ENCODE measurements at places on chromosomes 12 and 14. TPM values are rescaled to one million over a fixed set of nuclear protein-coding genes. Genes with fewer than 3 reads are reported as not detected.
A peak's percentile ranks its signal among the peaks of the same experiment; 100 is the strongest.

DNA sequence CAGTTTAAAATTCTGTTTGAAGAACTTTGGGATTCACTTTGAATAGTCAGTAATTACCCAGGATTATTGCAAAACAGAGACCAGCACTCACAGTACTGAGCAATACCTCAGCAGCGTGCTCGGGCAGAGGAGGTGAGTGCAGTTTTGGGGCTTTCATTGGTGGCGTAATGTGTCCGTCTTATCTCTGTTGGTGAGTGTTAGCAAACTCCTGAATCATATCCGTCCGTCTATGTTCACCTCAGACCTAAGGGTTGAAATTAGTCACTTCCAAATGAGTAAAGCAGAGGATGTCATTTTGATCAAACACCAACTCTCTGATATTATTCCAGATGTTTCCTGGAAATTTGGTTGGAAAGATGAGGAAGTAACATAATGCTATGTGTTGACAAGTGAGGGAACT lies 82.8 kb downstream of the BORCS5 start:
- H3K27ac ChIP-seq = no peak overlapping the region
- no peak for DNase-seq
- H3K4me3 ChIP-seq = no peak overlapping the region
- H3K36me3 ChIP-seq = no peaks in the 10 kb centered on the region

DNA sequence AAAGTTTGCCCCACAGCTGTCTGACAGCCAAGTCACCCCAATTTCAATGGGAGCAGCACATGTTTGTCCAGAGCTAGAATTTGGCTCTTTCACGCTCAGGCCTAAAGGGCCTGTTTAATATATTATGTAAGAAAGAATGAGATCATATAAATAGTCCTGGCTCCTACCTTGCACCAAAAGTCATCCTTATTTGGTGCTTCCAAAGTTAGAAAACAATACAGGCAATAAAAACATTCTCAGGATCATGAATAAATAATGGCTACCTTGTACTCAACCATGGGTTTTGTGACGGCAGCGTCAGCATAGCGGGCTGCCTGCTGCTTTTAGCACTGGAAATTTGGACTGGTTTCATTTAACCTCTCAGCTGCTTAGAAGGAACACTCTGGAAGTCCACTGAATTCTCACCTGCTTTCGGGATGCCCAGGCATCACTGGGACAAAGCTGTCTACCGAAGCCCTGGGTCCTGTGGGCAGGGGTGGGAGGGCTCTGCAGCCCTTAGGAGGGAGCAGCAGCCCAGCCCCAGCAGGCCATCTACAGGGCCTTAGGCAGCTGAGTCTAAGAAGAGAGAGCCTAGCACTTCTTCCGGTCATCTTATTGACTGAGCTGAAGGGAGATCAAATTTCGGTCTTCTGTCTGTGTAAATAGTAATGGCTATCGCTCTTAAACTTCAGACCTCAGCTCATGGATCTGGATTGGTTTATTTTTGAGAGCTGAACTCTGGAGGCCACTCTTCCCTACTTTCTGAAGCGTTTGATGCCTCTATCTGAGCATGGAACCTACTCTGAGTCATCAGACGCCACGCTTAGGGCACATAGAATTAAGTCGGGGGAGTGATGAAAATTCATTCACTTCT lies 106.5 kb downstream of the SAMD4A start:
- no peaks in the 10 kb centered on the region for H3K36me3 ChIP-seq
- H3K4me1 ChIP-seq = peaks cover 51% of the 10 kb centered on the region
- H3K27ac ChIP-seq = peak overlapping the region; percentile 72
- peak; percentile 51 for DNase-seq

DNA sequence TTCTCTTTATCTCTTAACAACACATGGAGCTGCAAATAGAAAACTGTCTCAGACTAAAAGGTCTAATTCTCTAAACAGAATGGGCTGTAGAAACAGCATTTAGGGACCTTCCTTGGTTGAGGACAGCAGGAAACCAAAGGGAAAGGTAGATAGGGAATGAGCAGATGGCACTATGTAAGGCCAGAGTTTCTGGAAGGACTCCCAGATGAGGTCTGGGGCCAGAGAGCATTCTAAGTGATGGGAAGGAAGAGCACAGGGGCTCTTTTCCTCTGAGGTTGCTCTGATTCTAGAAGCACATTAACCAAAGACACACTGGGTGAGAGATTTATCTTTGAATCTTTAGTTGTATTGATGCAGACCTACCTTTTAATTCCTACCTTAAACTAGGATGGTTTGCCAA lies 79.4 kb downstream of the TPH2 start:
- H3K36me3 ChIP-seq = no peaks in the 10 kb centered on the region
- no peaks in the 10 kb centered on the region for H3K27me3 ChIP-seq
- H3K27ac ChIP-seq = no peak overlapping the region
- H3K4me3 ChIP-seq = no peak overlapping the region
- H3K4me1 ChIP-seq = peaks cover 7% of the 10 kb centered on the region

DNA sequence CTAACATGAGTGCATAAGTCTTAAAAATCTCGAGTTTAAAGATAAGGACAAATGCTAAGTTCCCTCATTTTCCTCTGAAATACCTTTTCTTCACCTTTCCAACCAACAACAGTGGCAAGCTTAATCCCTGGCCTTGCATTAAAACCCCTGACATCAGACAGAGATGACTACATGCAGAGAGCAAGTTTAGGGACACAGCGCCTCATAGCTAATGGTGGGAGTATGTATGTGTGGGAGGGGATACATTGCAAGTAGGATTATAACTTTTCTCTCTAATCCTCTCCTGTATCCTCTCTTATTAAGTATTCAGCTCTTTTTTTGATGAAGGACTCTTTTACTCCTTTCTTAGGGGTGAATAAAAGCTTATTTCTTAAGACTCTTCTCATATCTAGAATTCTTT lies 547.1 kb downstream of the CCER1 start:
- H3K27ac ChIP-seq = no peak overlapping the region
- no peaks in the 10 kb centered on the region for H3K4me1 ChIP-seq
- H3K36me3 ChIP-seq = no peaks in the 10 kb centered on the region
- no peak overlapping the region for H3K4me3 ChIP-seq
- no peaks in the 10 kb centered on the region for H3K27me3 ChIP-seq

DNA sequence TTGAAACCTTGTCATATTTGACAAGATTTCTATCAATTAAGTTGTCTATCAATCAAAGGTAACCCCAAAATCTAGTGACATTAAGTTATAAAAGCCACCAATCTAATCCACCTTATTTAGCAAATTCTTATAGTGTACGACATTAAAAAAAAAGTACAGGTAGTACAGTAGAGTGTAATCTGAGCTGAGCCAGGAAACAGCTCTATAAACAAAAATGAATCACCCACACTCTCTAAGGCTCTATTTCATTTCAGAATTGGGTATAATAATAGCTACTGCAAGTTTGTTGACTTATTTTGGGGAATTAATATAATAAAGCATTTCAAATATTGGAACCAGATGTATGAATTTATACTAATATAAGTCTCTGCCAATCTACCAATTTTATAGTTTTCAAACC lies 342.4 kb upstream of the FLRT2 start:
- no peaks in the 10 kb centered on the region for H3K4me1 ChIP-seq
- H3K36me3 ChIP-seq = no peaks in the 10 kb centered on the region
- H3K27ac ChIP-seq = no peak overlapping the region
- DNase-seq = no peak
- no peaks in the 10 kb centered on the region for H3K27me3 ChIP-seq

DNA sequence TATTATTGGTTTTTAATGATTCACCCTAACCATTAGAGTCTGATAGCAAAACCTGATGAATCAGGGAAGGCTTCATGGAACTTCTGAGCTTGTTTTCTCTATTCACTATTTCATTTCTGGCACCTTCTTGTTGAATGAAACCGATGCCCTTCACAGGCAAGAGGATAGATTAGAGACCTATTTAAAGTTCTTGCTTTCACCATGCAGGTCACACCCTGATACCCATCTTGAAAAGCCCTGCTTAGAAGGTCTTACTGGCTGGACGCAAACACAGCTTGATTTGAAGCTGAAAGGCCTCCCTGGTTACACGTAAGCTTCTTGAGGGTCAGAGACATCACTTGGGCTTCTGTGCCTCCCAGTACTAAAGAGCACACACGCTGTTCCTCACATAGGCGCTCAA lies 29.2 kb downstream of the TMEM229B start:
- DNase-seq = no peak
- no peak overlapping the region for H3K27ac ChIP-seq
- no peak overlapping the region for H3K4me3 ChIP-seq
- H3K4me1 ChIP-seq = peaks cover 5% of the 10 kb centered on the region
- no peaks in the 10 kb centered on the region for H3K27me3 ChIP-seq

DNA sequence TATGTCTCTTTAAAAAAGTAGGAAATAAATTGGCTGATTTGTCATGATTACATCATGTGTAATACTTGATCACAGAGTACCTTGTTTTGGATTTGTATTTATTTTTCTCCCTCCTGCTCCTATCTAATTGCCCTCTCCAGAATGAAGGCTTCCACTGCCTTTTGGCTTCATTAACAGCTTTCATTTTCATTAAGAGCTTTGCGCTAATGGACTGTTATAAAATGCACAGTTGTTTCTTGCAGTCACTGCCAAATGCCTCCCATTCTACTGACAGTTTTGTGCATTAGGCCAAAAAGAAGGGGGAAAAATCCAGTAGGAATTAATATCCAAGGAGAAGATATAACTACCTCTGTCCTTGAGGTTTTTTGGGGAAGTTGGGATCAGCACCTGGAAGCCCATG lies 159.2 kb downstream of the NRXN3 start:
- no peaks in the 10 kb centered on the region for H3K27me3 ChIP-seq
- no peak overlapping the region for H3K27ac ChIP-seq
- DNase-seq = no peak
- H3K4me3 ChIP-seq = no peak overlapping the region

DNA sequence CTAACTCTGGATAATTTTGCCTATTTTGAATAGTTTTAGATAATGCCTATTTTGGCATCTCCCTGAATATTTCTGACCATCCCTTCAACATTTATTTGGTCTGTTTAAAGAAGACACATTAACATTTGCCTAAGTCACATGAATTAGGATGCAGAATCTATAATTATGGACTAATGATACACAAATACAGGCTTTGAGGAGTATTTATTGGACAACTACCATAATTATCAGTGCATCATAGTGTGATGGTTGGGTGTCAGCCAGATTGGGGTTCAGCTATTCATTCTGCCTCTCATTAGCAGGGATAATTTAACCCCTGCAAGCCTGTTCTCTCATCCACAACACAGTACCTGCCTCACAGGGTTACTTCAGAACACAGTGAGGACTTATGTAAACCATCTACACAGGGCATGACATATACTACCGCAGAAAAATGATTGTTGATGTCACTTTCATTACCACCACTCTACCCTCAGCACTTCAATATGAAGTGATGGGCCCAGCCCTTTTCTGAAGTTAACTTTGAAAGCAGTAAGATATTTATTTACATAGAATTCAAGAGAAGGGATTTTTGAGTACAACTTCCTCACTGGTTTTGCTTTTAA lies 14.4 kb downstream of the PRKCH start:
- no peak overlapping the region for H3K27ac ChIP-seq
- no peak for DNase-seq
- no peaks in the 10 kb centered on the region for H3K36me3 ChIP-seq
- H3K27me3 ChIP-seq = no peaks in the 10 kb centered on the region
- no peaks in the 10 kb centered on the region for H3K4me1 ChIP-seq
- no peak overlapping the region for H3K4me3 ChIP-seq

- H3K4me3 ChIP-seq = no peak overlapping the region
- H3K36me3 ChIP-seq = no peaks in the 10 kb centered on the region
- no peak overlapping the region for H3K27ac ChIP-seq
- peak; percentile 92 for DNase-seq
- H3K27me3 ChIP-seq = no peaks in the 10 kb centered on the region
Observed at GRCh38 chr12:93098077-93098476, 169.0 kb upstream of the EEA1 start.

DNA sequence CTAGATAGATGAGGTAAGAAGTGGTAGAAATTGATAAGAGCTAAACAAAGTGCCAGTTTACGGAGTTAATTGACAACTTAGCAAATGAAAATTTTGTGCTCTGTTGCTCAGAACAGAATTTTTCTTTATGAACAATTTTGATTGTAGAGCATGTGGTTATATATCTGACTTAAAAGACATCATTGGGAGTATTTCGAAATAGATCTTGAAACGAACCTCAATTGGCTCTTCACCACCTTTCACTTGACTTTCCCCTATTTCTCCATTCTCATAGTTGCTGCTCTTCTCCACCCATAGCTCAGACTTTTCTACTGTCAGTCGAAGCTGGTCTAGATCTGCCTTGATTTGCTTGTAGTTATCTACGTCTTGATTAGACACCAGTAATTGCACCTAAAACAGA lies 212.1 kb downstream of the ITPR2 start:
- peaks cover 18% of the 10 kb centered on the region for H3K36me3 ChIP-seq
- no peak overlapping the region for H3K27ac ChIP-seq
- no peak overlapping the region for H3K4me3 ChIP-seq
- H3K4me1 ChIP-seq = no peaks in the 10 kb centered on the region

DNA sequence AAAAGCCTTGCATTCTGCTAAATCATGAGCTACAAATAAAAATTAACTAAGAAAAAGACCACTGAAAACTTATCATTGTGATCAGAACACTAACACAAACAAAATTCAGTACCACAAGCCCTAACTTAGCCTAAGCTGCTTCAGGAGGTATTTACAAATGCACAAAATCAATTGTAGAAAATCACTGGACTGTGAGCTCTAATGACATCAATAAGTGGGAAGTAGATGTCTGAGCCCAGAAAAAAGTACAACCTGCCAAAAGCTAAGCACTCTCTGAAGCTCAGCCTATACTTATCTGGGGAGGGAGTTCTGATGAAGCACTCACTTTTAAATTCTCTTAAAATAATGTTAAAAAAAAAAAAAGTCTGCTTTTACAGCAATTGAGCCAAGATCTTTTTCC lies 92.9 kb downstream of the SLCO1B1 start:
- no peaks in the 10 kb centered on the region for H3K4me1 ChIP-seq
- H3K4me3 ChIP-seq = no peak overlapping the region
- no peaks in the 10 kb centered on the region for H3K27me3 ChIP-seq
- no peak for DNase-seq
- H3K27ac ChIP-seq = no peak overlapping the region

- no peak overlapping the region for H3K4me3 ChIP-seq
- no peaks in the 10 kb centered on the region for H3K36me3 ChIP-seq
- no peak for DNase-seq
- H3K27ac ChIP-seq = no peak overlapping the region
- no peaks in the 10 kb centered on the region for H3K27me3 ChIP-seq
Observed at GRCh38 chr14:24913021-24913420, 136.9 kb downstream of the STXBP6 start.

IL22 gene
- total RNA-seq = not detected

HAL gene
- total RNA-seq = not detected

RHOF gene
- total RNA-seq = 31.9 TPM

PKP2 gene
- total RNA-seq = 49.9 TPM

TEAD4 gene
- total RNA-seq = 137 TPM
